ENCODE measurements at places on chromosomes 11 and 22.

DNA sequence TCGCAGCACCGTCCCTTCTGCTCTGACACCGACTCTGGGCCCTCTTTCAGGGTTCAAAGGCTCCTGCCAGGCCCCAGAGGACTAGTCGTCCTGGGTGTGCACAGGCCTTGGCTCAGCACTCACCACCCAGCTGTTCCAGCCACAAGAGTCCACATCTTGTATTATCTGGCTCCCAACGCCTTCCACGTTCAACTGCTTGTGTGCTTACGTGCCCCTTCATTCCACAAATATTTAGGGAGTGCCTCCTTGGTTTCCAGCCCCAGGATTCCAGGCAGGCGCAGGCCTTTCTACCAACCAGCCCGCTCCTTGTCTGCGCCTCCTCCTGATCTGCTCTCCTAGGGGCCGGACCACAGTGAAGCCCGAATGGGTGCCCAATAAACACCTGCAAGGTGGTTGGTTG lies 70.9 kb downstream of the SCUBE1 start:
- DNase-seq, result peak; percentile 40

- no peak for DNase-seq
These were observed 197.5 kb downstream of the LARGE1 start for GRCh38 chr22:33722816-33723215.

DNA sequence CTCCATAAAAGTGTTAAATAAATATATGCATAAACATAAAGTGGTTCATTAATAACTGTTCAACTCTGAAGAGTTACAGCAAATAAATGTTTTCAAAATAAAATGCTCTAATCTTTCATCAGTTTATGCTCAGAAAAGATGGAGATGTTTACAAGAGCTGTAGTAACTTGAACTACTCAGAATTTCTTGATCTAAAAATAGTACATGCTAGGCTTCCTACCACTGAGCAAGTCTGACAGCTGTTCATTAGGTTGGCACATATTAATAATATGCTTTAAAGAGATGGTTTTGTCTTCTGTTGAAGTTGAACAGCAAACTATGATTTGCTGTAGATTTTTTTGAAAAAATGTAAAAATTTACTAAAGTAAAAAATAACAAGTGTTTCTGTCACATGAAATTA lies 10.8 kb upstream of the SLN start:
- DNase-seq, result no peak

DNA sequence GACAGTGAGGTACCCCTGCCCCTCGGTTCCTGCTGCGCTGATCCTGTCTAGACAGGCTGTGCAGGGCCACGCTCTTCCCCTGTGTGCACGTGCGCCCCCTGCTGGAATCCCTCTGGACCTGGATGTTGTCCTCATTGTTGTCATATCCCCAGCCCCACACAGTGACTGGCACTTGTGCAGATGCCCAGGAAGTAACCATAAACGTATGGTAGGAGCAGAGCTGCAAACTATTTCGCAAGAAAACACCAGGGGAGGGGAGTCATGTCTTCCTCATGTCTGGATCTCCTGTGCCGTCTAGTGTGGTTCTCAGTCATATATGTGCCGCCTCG lies 114.7 kb downstream of the CRYBB2 start:
- DNase-seq, result peak; percentile 26

DNA sequence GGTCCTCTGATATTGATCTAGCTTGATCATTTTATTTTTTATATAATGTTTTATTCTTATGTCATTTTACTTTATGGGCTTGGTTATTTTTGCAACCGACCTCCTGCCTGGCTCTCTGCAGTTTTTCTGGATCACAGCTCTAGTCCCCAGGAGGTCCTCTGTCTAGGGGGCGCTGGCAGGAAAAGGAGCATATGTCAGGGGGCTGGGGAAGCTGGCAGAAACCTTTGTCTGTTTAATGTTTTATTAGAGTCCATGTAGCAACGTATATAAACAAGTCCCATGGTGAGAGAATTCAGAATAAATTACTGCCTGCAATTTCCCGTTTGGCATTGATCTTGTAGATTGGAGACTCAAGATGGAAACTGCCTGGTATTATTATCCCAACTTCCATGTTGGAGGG lies 133.5 kb upstream of the ZBED5 start:
- DNase-seq, result no peak

DNA sequence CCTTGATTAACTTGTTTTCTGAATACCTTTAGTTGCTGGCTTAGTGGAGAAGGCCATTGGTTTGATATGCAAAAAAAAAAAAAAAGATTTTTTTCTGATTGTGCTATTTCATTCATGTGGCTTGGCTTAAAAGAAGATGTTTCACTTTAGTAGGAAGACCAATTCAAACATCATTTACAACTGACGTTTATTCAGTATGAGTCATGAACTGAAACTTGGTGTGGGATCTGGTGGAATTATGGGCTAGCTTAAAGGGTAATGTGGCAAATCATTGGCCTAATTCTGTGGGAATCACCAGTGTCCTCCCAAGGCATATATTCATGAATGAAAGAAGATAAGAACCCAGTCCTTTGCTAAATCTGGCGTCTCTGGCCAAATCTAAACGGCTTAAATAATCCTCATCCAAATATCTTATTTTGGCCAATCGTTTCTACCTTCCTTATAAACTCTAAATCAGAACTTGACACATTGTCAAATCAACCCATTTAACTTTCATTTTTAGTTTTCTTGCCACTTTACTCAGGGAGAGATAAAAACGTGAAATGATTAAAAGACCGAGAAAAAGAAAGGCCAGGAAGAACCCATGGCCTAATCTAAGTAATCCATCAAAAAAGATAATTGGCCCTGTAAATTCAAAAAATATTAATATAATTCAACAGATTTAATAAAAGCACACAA lies 77.0 kb downstream of the DDIAS start:
- peak; percentile 79 for DNase-seq

- DNase-seq, result peak; percentile 71
These were observed 80.8 kb downstream of the ZC3H12C start for GRCh38 chr11:110173811-110174644.

GRCh38 chr11:67407688-67408163 lies 3.8 kb downstream of the TBC1D10C start:
- DNase-seq, result no peak

DNA sequence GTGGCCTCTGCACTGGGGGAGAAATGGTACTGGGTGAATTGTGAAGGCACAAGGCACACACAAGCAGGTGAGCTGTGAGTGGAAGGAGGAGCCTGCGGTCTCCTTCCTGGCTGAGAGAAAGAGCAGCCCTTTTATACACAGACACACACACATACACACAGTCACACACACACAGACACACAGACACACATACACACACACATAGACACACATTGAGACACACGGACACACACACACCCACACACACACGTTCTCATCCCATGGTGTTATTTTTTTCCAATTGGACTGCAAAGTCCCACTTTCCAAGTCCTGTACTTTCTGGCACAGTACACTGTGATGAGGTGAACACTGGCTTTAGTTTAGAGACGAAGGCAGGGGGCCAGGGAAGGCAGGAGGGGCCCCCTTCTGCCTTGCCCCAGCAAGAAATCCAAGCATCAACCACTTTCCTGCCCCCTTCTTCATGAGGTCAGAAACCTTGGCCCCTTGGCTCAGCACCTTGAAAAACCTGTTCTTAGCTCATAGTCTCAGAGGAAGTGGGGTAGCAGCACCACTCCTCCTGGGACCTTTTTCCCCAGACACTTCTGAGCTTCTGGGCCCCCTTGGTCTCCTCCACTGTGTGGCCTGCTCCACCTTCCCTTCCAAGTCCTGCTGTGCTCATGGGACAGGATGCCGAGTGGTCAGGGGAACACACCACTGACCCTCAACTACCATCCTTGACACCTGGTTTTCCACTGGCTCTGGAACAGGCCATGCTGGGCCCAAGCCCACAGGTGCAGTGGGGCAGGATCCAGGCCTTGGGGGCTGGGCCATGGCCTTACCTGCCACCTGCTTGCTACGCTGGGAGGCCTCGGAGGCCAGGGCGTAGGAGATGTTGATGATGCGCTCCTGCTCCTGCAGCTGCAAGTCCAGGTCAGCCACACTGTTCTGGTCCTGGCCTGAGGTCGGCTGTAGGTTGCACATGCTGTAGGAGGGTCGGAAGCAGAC lies 43.8 kb downstream of the C11orf58 start:
- no peak for DNase-seq

DNA sequence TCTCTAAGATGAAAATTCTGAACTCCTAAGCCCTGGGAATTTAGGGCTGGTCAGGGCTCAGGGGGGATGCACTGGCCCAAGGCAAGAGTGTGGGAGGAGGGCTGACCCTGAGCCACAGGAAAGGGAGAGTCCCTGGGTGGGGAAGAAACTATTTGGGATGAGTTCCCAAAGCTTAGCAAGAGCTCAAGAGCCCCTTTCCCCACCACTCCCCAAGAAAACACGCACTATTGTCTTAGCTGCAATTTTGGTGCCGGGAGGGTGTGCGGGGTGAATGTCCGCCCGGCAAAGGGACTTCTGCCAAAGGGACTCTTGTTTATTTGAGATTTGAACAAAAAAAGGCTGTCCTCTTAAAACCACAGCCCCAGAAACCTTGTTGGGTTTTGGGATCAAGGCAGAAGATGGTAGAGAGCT lies 37.0 kb downstream of the KIAA1671 start:
- DNase-seq, result no peak

DNA sequence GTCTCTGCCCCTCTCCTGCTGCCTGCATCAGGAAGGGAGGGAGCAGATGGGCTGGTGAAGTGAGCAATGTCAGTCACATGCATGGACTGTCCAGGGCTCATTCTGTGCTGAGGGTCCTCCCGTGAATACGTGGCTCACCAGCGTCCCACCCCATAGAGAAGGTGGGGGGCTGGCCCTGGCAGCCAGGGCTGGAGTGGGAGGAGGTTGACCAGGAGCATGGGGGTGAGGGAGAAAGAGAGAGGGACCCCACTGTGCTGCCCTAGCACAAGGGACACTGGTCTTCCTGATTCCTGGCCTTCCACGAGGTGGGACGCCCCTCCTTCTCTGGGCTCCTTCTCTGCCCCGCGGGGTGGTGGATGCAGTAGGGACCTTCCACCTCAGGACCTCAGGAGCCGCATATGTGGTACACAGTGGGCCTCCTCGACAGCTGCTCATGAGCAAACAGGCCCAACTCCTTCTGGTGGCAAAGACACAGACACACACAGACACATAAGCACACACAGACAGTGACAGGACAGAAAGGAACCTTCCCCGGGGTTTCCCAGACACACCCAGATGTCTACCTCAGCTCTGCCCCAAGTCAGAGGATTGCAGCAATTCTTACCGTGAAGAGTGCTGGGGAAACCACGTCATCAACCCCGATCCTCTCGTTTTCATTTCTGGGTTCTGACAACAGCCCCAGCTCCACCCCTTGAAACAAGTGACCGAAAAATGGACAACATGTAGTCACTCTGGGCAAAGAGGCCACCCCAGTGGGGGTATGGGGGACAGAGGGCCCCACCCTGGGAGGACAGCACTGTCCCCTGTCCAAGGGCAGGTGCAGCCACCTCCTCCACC lies 3.6 kb upstream of the APOBEC3A start:
- DNase-seq, result no peak

GRCh38 chr11:14249121-14249963 lies 109.6 kb downstream of the RRAS2 start:
- DNase-seq, result peak; percentile 57

DNA sequence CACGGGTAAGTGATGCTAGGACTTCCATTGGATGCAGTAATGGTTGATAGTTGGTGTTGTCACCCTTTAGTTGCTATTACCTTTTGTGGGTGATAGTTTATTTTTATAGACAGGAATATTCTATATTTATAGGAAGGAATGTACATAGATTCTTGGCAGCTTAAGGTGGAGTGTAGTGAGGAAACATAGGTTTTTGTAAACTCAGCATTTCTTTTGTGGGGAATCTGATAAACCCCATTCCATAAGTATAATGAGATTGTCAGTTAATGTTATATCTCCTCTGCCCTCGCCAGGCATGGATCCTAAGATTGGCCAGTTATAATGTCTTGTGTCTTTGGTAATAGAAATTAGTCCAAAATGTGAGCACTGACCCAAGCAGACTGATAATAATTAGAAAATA lies 262.7 kb downstream of the JRKL start:
- no peak for DNase-seq

- DNase-seq, result no peak
These were observed 105.1 kb downstream of the TENM4 start for GRCh38 chr11:79335681-79336080.

GRCh38 chr11:66624450-66624849 lies 8.0 kb downstream of the RBM14 start:
- DNase-seq, result no peak

DNA sequence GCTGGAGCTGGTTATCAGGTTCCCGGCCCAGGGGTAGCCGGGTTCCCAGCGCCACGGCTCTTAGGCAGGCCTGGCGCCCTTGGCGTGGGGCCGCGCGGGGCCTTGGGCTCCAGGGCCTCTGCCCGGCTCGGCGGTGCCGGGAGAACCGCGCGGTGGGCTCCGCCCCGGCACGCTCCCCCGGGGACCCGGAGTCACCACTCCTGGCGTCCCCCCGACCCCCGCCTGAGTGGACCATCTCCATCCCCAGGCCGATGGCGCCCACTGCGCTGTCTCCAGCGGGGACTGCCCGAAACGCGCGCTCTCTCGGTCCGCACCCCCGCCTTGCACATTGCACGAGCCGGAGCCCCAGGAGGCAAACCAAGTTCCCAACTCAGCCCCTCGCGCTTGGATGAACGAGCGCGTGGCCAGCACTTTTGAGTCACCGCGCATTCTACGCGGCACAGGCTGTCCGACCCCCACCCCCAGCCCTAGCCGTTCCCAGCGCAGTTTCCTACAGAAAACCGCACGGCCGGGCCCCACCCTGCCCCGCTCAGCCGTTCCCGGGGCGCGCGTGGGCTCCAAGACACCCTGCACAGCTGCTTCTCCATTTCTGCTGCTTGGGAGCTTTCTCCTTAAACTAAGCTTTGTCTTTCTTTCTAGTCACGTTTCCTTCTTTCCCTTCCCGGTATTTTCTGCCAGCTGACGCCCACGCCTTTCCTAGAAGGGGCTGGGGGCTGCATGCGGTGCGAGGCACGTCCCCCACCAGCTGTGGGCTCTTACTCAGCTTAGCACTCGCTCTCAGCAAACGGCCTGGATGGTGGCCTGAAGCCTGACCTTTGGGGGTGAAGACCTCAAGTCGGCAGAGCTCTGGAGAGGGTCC lies 650 bp upstream of the CHID1 start:
- DNase-seq, result peak; percentile 58

GRCh38 chr11:124119103-124119502 lies 3.9 kb downstream of the VWA5A start:
- DNase-seq, result no peak

Measured in fibroblast of villous mesenchyme (primary cell).